ENCODE measurements at places on chromosomes 4 and X.

GRCh38 chr4:168440442-168441264 lies 39.6 kb downstream of the DDX60L start:
- peak; percentile 86 for DNase-seq

DNA sequence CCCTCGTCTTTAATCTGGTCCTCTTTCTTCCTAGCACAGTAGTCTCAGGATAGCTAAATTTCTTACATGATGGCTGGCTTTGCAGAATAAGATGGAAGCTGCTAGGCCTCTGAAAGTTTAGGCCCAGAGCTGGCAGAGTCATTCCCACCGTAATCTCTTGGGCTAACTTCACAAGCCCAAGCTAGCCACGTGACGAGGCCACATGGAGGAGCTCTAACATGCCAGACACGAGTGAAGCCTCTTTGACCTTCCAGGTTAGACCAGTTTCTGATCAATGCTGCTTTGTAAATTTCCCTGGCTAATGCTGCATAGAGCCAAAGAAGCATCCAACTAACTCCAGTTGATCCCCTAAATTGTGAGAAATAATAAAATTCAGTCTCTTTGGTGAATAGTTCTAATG lies 9.5 kb upstream of the CENPE start:
- DNase-seq = no peak

- DNase-seq = peak; percentile 83
Measured at GRCh38 chrX:151871244-151871643, 41.4 kb upstream of the MAGEA4 start.

DNA sequence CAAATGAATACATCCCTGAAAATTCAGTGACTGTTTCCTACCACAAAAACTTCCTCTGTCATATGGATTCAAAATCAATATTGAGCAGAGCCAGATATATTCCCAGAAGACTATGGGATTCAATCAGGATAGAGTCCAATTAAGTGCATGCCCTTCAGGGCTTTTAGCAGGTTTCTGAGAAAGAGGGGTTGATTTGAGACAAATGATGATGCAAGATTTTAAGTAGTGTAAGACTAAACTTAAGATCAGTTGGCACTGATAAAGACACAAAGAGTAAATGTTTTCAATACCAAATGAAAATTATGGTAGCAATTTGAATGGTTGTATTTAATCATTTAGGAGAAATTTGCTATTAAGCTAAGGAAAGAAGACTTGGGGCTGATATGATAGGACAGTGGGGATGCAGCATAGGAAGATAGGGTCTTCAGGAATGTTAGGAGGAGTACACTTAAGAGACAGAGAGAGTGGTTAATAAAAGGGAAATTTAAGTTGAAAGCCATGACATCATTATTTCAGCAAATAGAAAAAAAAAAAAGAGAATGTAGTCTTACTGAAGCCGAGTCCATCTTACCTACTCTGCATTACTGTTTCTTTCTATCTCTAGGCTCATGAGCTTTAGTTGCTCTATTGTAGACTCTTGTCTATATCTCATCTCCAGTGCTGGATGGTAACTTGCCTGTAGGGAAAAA lies 32.0 kb upstream of the XK start:
- DNase-seq = no peak

DNA sequence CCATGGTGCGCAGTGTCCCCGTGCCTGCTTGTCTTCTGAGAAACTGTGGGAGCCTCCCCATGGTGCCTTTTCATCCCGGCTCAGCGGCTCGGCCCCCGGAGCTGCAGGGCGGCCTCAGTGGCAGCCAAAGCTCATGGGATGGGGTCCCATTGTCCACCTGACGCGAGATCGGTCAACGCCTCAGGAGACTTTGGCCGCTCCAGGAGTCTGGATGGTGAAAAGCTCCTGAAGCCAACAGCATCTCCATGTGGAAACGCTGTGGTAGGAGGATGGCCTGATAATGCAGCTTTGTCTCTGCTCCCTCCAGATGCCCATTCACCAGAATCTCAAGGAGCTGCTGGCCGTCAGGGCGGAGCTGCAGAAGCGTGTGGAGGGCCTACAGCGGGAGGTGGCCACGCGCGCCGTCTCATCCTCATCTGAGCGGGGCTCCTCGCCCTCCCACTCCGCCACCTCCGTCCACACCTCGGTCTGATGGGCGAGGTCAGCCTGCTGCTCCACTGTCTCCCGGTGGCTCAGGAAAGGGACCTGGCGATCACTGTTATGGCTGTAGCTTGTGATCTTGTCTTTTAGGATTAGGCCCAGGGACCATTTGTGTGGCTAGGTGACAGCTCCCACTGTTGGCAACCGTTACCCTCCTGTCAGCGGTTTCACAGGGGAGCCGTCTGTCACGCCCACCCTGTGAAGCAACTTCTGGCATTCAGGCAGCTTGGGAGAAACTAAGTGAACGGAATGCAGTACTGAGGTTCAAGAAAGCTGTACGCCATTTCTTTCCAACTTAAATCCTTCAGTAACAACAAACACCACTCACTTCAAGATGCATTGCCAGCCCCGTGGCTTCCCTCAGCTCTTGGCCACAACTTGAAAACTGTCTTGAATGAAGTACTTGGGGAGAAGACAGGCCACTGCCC lies 69.3 kb downstream of the MTMR1 start:
- no peak for DNase-seq

All from fibroblast of skin of abdomen (primary cell).